ENCODE measurements at places on chromosomes 12 and 14.
A peak's percentile ranks its signal among the peaks of the same experiment; 100 is the strongest.

- peak; percentile 58 for DNase-seq
These were observed 652 bp downstream of the SUPT16H start for GRCh38 chr14:21382886-21383847.

DNA sequence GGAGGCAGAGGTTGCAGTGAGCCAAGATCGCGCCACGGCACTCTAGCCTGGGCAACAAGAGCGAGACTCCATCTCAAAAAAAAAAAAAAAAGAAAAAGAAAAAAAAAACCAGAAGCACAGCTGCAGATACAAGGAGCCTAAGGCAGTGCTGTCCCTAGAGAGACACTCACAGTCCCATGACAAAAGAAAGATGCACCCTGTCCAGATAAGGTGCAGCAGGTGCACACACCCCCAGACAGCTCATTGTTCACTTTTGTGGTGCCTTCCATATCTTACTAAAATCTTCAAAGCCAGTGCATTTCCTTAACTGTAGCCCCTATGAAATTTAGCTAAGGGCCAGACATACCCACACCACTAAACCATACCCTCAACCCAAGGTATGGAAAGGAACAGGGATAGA lies 7.7 kb upstream of the NRL start:
- DNase-seq: no peak

DNA sequence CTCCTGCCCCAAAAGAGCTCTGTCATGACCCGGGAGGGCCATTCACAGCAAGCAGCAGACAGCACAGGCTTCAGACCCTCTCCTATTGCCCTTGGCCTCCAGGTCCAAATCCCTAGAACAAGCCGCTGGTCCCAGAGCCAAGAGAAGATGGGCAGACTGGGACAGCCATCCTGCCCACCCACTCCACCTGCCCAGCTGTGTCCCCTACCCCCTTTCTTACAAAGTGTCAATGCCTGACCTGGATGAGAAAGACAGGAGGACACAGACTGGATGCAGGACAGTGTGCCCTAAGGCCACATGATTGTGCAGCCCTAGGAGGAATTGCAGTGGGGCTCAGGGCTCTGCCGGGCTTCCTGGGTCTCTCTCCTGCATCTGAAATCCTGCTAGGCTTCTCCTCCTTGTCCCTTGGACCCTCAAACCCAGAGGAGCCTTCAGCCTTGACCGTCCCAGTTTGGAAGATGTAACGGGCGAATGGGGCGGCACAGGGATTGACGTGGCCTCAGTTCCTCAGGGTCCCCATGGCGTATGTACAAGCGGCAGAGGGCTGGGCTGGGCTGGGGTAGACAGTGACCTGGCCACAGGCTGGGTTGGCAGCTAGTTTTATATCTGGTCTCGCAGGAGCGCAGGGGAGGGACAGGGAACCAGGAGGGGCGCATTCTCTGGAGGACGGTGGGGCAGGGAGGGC lies 27.1 kb upstream of the BCDIN3D start:
- DNase-seq: no peak

- DNase-seq: peak; percentile 47
These were observed 823 bp downstream of the ATG2B start for GRCh38 chr14:96362071-96362964.

- DNase-seq: no peak
These were observed 21.7 kb downstream of the CAPRIN2 start for GRCh38 chr12:30732954-30733637.

All from D341Med (cell line).